Frontal cortex (tissue), 4 donors: ENCODE measurements at places on chromosomes 5 and 9.

GRCh38 chr9:123960965-123961364 lies 31.0 kb upstream of the DENND1A start:
- DNase-seq, result no peak

DNA sequence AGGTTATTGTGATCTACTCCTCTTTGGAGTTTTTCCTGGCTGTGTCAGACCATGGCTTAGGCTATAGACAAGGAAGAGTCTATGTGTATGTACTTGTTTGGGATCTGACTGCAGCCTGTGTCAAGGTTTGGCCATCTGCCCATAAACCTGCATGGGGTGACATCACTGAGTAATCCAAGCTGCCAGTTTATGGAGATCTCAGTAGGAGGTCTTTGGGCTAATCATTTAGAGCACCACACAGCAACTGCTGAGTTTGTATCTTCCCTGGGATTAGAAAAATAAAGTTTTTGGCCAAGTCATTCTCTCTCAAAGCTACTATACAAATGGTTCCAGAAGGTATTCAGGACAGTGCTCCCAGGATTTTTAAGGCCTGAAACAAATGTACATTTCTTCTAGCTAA lies 65.5 kb upstream of the HSPB3 start:
- DNase-seq, result no peak

GRCh38 chr9:124869466-124869985 lies 7.6 kb downstream of the ARPC5L start:
- no peak for DNase-seq

DNA sequence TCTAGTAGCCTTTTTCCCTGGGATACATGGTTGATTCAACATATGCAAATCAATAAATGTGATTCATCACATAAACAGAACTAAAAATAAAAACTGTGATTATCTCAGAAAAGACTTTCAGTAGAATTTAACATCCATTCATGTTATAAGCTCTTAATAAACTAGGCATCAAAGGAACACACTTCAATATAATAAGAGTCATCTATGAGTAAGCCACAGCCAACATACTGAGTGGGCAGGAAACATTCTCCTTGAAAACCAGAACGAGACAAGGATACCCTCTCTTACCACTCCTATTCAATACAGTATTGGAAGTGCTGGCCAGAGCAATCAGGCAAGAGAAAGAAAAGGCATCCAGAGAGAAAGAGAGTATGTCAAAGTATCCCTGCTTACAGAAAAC lies 239.9 kb downstream of the ATPSCKMT start:
- no peak for DNase-seq

DNA sequence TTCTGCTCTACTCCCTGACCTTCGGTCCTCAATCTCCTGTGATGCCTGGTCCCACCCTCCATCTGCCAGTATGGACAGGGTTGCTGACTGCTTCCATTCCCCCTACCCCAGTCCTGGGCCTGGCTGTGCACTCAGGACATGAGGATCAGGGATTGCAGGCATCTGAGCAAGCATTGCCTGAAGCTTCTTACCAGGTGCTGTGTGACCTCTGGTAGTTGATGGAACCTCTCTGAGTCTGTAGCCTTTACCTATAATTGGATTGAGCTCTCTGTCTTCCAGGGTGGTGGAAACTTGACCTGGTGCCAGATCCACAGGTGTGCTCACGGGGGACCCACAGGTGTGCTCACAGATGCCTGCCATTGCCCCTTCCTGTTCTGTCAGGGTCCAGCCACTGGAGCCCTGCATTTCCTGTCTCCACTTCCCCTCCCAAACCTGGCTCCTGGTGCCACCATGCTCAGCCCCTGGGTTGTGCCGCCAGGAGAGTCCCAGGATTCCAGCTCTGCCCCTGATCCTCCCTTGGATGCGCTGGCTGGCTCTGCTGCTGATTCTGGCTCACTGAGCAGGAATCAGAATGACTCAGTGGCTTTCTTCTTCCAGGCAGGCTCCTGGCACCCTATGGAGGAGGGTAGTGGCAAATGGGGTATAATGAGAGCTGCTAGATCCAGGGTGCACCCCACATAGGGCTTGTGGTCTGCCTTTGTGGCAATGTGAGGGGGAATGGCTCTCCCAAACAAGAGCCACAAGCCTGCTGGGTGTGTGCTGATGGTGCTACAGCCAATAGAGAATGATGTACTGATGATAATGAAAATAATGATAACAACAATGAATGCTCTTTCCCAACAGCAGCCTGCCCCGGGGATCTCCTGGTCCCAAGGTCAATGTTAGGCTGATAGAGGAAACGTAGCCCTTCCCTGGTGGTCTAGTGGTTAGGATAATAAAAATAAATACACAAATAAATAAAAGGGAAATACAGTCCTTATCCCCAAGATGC lies 35.2 kb upstream of the PSD2 start:
- no peak for DNase-seq

DNA sequence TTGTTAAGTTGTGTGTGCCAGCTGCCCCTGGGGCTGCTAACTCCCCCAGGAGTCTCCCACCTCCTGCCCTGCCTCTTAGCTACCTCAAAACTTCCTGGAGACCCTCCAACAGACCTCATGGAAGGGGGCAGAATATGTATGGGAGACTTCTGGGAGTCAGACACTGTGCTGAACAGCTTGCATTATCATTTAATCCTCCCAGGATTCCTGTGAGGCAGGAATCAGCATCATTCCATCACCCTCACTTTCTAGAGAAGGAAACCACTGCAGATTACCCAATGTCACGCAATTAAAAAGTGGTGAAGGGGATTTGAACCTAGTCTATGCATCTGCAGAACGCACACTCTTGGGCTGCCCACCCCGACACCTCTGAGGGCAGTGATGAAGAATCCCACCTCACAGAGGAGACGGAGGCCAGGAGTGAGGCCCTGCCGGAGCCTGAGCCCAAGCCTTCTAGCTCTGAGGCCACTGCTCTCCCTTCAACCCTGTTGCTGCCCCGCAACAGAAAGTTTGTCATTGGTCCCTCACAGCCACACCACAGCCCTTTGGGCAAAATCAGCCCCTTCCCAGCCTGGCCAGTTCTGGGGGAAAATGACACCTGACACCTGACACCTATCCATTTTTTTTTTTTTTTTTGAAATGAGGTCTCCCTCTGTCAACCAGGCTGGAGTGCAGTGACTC lies 30.3 kb upstream of the IL17B start:
- DNase-seq, result no peak

- DNase-seq, result no peak
Observed at GRCh38 chr5:54736003-54736797, 218.6 kb downstream of the SNX18 start.

GRCh38 chr9:14153310-14153720 lies 160.6 kb downstream of the NFIB start:
- no peak for DNase-seq

DNA sequence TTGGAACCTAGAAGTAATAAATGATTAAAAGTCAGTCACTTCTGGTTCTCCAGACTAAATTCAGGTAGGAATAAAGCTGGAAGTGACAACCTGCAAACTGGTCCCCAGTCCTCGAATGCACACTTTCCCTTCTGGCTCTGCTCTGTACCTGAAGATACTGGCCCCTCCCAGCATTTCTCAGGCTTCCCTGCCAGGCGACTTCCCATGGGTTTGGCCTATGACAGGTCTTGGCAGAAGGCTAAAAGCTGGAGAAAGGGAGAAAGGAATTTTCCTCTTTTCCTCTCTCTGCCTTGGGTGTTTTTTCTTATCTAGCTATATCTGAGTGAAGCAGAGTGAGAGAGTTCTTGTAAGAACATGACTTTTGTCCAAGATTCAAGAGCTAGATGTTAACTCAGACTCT lies 1005.7 kb downstream of the DTWD2 start:
- no peak for DNase-seq

- no peak for DNase-seq
Observed at GRCh38 chr5:42321785-42322184, 101.5 kb upstream of the GHR start.

- DNase-seq, result no peak
Observed at GRCh38 chr5:17204133-17204489, 13.3 kb upstream of the BASP1 start.

- no peak for DNase-seq
Observed at GRCh38 chr5:168972731-168973130, 328.2 kb downstream of the SLIT3 start.

GRCh38 chr9:89179895-89180734 lies 1.5 kb upstream of the SHC3 start:
- peak; percentile 88 for DNase-seq
